ENCODE measurements at places on chromosomes 5 and 9.

DNA sequence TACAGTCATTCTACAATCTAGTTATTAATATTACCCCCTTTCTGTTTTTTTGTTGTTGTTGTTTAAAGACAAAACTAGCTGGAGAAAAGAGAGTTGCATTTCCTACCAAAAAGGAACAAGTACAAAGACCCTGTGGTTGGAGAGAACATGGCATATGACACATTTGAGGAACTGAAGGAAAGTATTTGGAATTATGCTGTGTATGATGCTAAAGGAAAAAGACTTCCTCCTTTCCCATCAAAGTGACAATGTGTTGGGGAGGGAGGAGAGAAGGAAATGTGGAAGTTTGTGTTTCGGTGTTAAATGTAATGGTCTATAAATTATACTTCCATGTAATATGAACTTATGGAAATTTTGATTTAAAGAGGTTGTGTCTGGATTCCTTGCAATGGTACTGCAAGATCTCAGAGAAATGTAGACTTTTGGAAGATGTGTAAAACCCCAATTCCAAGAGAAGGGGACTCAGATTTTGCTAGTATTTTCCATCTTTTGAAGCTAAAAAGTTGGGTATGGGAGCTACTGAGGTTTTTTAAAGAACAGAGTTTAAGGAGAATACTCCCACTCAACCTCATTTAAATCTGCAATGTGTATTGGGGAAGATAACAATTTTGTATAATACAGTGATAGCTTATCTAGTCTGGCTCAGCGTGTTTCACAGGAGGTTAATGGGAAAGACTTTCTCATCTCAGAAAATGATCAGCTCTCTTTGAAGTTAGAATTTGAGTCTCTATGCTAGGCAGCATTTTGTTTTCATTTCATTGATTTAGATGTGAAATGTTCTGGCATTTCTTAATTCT is 15.4 kb upstream of the TNFSF8 start:
- DNase-seq, result no peak

DNA sequence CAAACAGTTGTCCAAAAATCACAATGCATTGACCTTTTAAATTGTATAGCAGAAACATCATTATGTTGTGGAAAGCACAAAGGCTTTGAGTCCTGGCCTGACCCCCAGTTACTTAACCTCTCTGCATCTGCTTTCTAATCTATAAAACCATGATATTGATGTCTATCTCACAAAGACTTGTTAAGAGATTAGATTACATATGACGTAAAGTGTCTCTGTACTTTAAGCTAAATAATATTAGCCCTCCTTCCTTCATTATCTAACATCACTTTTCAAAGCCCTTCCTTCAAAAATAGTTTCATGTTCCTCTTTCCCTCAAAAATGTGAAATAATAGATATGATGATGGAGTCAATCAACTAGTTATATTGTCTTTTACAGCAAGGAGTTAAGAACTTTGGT is 3.4 kb downstream of the ADAMTS6 start:
- no peak for DNase-seq

DNA sequence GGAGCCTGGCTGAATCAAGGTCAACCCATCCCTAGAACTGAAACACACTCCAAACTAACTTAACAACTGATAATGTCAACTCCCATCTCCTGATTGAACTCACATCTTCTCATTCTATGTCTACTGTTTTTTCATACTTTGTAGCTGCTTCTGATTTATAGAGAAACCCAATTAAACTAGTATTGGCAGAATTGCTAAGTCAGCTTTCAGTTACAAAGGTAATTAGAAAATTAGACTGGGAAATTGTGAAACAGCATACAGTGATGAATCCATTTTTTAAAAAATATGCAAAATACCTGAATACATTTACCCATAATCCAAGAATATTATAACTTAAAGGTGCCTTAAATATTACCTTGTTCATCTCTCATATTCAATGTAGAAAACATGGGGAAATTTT is 535.2 kb upstream of the CLINT1 start:
- DNase-seq, result no peak

DNA sequence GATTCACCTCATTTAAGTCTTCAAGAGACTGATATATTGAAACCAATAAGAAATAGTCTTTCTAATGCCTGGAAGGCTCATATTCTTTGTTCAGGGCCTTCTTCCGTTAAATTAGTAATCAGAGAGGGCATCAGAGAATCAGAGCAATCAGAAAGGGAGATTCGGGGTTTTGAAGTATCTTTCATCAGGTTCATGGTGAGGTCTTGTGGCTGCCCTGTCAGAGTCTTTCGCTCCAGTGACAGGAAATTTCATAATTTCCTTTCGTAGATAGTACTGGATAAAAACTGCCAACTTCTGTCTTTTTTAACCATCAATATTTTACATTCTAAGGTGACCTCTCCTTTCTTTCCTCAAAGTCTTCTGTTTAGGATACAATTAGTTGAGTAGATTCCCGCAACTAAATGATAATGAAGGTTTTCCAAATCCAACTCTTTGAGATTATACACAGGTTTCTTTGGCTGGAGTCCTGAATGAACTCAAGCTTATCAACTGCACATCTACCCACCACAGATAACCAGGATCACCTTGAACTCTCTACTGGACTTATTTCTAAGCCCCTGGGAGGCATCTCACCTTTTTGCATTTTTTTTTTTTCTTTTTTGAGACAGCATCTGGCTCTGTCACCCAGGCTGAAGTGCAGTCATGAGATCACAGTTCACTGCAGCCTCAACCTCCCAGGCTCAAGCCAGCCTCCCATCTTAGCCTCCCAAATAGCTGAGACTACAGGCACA is 5.5 kb downstream of the IL31RA start:
- no peak for DNase-seq

GRCh38 chr5:42005561-42006153 is 80.6 kb downstream of the FBXO4 start:
- DNase-seq, result no peak

DNA sequence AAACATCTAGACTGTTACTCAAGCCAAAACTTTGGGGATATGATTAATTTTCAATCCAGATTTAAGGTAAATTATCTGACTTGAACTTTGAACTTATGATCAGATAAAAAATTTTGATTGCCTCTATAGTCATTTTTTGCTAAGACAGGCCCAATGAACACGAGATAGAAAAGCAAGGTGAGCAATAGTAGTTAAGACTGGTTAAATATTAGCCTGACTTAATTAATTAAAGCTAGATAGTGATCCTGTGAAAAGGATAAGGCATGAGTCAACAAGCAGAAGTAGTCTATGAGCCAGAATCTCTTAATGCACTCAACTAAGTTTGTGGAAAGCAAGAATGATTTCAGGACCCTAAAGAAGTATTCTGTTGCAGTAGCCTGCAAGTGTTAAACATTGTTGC is 66.5 kb downstream of the PDE4D start:
- no peak for DNase-seq
